ENCODE measurements at places on chromosomes 7 and 10.

GRCh38 chr10:111240348-111240747 lies 163.5 kb downstream of the ADRA2A start:
- DNase-seq, result no peak

- DNase-seq, result no peak
Observed at GRCh38 chr7:97313900-97314299, 196.4 kb downstream of the SDHAF3 start.

DNA sequence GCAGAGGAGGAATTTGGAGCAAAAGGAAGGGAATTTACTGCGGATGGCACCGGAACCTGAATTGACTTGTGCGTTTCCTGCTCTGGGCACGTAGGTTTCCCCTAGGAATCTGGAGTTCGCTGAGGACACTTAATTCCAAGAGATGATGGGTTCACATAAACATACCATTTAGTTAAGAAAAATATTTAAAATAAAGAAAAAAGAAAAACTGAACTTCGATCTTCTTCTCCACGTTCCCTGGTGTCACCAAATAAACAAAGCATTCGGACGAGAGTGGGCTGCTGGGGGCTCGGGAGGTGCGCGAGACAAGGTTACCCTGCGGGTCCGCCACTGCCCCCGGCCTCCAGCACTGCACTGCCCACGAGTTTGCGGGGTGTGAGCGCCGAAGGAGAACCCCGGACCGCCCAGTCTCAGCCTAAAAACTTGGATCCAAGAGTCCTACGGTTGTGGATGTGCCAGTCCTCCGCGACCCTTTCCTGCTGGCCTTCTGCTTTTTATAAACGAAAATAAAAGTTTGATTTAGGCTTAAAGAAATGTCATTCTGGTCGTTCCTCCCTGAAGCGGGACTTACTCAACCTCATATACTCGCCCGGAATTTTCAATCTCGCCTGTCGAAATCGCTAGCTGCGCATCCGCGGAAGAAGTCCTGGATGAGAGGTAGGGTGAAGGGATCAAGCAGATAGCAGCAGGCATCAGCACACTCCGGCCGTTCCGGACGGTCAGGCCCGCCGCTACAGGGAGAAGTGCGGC lies 30.3 kb downstream of the SKIDA1 start:
- DNase-seq, result no peak

DNA sequence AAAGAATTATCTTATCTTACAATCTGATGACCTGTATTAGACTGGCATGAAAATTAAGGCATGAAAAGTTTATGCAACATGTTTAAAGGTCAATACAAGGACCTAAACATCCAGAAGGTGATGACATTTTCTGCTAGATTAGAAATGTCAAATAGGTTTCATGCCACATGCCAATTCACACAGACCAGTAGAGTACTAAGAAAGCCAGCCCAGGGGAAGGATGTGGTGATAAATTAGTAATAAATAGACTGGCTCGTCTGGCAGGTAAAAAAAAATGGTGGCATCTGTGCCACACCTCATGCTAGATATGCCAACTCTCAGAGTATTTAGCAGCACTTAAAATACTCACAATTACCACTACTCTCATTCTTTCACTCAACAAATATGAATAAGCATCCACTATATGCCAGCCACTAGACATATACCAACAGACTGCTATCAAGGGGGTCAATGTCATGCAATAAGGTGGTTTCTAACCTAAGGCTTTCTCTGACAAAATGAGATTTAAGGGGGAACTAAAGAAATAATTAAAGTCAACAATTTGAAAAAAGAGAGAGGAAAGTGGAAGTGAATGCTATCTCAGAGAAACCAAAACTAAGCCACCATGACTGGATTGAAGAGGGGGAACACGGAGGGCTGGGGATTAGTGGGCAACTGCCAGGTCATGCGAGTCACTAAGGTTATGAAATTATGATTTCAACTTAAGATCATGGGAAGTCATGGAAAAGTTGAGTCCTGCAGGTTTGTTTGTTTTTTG lies 83.5 kb downstream of the SGMS1 start:
- DNase-seq, result no peak

Data from stimulated activated CD8-positive, alpha-beta memory T cell treated with anti-CD3 and anti-CD28 coated beads, Interleukin-2, amount 100 ng/mL, for 1 hour (primary cell).